Hindlimb muscle (tissue), 1 donor: ENCODE measurements at places on chromosomes 2 and 18. TPM values are rescaled to one million over a fixed set of nuclear protein-coding genes. Genes with fewer than 3 reads are reported as not detected.
A peak's percentile ranks its signal among the peaks of the same experiment; 100 is the strongest.

DNA sequence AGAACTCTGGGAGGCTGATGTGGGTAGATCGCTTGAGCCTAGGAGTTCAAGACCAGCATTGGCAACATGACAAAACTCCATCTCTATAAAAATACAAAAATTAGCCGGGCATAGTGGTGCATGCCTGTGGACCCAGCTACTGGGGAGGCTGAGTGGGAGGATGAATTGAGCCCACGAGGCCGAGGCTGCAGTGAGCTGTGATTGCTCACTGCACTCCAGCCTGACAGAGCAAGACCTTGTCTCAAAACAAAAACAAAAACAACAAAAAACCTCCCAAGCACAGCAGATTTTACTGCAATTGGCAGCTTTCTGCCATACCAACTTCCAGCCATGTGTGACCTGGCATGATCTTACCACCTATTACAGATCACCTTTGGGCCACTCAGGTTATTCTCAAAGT is 57.7 kb upstream of the LRPPRC start:
- no peak for DNase-seq

GRCh38 chr18:80088036-80088435 is 21.0 kb upstream of the ADNP2 start:
- DNase-seq: no peak

DNA sequence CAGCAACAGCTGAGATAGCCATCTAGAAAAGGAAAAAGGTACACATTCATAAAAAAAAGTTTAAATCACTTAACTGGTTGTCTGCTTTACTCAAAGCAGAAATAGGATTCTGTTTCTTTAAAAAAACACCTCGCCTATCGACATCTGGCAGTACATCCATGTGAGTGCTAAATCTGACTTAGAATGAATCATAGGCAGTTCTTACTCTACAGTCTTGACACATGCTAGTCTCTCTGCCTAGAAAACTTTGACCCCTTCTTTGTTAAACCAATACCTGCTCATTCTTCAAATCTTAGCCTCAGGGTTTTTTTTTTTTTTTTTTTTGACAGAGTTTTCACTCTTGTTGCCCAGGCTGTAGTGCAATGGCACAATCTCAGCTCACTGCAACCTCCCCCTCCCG is 37.1 kb upstream of the GPR75 start:
- no peak for DNase-seq

IL36B gene
- polyA plus RNA-seq: not detected

DNA sequence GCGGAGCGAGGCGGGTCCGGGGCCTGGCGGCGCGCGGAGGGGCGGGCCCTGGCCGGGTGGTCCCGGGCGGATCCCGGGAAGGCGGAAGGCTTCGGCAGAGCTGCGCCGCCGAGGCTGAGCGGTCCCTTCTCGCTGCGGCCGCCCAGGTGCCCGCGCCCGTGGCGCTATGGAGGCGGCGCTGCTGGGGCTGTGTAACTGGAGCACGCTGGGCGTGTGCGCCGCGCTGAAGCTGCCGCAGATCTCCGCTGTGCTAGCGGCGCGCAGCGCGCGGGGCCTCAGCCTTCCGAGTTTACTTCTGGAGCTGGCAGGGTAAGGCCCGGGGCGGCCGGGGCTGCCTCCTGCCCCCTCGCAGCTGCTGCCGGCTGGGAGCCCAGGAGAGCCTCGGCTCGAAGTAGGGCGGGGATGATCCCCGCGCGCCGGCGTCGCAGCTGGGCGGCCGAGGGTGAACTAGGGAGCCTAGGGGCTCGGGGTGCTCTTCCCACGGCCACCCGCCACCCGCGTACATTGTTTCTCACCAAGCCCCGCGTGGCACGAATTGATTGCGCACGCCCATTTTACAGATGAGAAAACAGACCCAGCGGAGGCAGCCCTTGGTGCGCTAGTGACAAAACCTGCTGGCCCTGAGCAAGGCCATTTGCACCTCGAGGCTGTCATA is at the start of gene SLC66A3:
TSS of gene SLC66A3 (plus strand) at position 87 of the 655 bp plus-strand sequence. CDS start at position 167, 80 bp downstream.
- peak; percentile 90 for DNase-seq

MZT2A gene
- polyA plus RNA-seq: 55.5 TPM

C2orf80 gene
- not detected for polyA plus RNA-seq

GRCh38 chr18:58723810-58724602 is 52.7 kb downstream of the MALT1 start:
- DNase-seq: no peak

- no peak for DNase-seq
Observed at GRCh38 chr2:101832114-101832513, 134.6 kb downstream of the MAP4K4 start.

DNA sequence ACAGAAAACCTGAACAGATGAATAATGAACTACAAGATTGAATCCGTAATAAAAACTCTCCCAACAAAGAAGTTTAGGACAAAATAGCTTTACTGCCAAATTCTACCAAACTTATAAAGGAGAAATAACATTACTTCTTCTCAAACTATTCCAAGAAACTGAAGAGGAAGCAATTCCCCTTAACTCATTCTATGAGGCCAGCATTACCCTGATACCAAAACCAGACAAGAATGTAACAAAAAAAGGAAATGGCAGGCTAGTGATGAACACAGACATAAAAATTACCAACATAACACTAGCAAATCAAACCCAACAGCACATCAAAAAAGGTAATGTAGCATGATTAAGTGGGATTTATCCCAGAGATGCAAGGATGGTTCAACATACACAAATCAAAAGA is 213.7 kb upstream of the FOSL2 start:
- no peak for DNase-seq

- no peak for DNase-seq
Observed at GRCh38 chr2:67502346-67503065, 105.4 kb downstream of the ETAA1 start.

CTAGE1 gene
- polyA plus RNA-seq: not detected

C2orf72 gene
- 0.31 TPM for polyA plus RNA-seq

ZNF513 gene
- polyA plus RNA-seq: 15.4 TPM

DNA sequence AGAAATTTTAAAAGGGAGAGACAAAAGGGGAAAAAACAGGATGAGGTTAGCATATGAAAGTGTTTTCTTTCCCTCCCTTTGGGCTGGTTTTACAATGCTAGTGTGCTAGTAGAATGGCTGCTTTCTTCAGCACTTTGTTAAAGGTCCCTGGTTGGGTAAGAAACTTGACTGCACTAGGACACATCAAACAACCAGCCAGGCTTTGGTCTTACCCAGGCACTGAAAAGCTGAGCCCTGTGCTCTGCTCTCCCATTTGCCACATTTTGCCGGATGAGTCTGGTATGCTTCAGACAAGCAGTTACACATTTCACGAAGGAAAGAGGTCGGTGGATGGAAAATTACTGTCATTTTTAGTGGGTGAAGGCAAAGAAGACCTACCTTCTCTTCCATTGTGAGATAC is 242.0 kb downstream of the DPP10 start:
- no peak for DNase-seq

SRBD1 gene
- 10.6 TPM for polyA plus RNA-seq

DNA sequence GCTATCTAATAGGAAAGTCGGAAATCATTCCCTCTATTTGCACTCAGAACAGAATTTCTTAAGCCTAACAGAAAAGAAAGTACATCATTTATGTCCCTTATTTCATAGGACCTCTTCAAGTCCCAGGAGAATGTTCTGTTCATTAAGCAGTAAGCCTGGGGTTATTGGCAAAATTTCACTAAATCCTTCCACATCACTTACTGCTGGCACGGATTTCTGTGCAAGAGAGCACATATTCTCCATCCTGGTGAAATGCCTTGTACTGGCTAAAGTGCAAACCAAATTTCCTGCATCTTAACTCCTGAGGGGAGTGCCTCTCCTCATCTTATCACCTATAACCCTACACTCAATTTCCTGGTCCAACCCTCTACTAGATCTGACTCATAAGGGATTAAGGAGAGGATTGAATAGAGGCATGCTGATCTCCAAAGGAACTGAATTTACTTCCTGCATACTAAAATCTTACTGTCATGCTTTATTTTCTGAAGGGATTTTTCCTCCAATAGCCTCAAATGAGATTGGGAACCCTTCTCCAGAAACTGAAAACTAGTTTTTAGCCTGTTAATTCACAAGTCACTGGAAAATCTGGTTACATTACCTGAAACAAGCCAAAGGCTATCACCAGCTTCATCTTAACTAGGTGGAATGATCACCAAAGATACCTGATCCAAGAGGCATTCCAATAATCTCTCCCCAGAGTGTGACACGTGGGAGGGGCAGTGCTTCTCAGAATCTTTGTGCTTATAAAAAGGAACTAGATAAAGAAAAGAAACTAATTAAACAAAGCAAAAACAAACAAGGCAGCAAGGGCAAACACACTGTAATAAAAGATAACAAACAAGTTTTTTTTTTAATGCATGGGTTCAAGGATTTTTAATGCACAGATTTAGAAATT is 311.1 kb downstream of the NR4A2 start:
- no peak for DNase-seq

NOSTRIN gene
- 9.6 TPM for polyA plus RNA-seq

DNA sequence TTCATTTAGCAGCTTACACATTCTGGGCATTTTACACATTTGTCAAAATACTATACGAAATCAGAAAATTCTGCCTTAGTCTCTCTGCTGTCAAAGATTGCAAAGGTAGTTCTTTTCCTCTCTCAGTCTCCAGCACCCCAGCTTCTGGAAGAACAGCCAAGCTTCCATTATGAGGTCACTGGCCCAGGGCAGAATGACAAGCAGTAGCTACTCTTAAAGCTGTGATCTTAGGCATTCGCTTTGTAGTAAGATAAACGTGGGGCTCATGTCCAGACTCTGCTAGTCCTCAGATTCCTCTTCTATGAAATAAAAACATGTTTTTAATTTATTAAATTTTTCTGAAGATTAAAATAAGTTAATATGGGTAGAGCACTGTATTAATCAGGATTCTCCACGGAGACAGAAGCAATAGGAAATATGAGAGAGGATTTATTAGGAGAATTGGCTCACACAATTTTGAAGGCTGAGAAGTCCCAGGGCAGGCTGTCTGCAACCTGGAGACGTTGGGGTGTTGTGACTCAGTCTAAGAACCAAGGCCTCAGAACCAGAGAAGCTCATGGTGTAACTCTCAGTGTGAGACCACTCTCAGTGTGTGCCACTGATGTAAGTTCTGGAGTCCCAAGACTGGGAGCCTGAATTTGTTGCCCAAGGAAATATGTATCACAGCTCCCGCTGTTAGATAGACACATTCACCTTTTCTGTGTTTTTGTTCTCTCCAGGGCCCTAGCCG is 201.2 kb downstream of the CMPK2 start:
- DNase-seq: no peak

DNA sequence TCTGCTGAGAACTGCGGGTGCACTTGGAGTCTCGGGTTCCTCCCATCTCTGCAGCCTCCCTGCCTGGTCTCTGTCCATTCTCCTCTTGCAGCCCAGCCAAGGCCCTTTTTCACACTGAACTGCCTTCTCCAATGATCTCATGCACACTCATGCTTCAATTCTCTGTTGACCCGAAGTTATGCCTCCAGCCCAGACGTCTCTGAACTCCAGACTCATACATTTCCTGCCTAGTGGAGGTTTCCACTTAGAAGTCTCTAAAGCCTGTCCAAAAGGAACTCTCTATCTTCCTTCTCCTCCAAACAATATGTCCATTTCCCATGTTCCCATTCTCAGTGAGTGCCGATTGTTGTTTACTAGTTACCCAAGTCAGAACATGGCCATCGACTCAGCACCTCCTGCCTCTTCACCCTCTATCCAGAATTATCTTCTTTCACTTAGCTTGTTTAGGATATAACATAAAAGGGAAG is 155.2 kb downstream of the IRS1 start:
- peak; percentile 69 for DNase-seq

MAL gene
- 5.2 TPM for polyA plus RNA-seq

- DNase-seq: no peak
Observed at GRCh38 chr2:45274250-45274926, 265.1 kb upstream of the SIX2 start.

DNA sequence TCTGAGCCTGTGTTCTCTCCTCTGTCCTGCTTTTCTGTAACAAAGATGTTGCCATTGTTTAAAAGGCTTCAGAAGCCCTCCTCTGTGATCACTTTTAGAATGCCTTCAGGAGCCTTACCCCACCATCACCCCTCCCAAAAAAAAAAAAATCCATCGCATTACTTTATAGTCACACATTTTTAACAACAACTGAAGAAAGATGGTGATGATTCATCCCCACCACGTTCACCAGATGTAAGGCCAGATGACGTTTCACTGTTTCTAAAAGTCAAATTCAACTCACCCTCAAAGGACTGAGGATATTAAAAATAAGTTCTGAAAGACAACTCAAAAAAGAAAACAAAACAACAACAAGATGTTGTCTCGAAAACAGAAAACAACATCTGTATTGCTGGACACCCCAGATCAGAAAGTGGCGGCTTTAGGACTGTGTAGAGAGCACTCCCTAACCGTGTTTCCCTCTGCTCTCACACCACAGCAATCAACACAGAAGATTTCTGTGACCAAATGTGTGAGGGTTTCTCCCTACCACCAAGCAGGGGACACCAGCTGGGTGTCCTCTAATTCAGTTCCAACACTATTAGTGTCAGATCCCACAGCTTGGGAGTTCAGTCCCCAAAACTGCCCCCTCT is 61.9 kb upstream of the CREB1 start:
- no peak for DNase-seq

- no peak for DNase-seq
Observed at GRCh38 chr2:74242354-74243071, 44.1 kb downstream of the MTHFD2 start.

GRCh38 chr2:51093016-51093415 is 61.1 kb upstream of the NRXN1 start:
- DNase-seq: no peak

GRCh38 chr2:148853458-148853857 is 21.6 kb upstream of the KIF5C start:
- DNase-seq: no peak

FNDC4 gene
- 8.2 TPM for polyA plus RNA-seq

DLX2 gene
- polyA plus RNA-seq: not detected

IL1F10 gene
- not detected for polyA plus RNA-seq

CDH7 gene
- 0.49 TPM for polyA plus RNA-seq

- no peak for DNase-seq
Observed at GRCh38 chr18:4351005-4351404, 104.1 kb downstream of the DLGAP1 start.

GRCh38 chr2:97961534-97961933 is 34.2 kb downstream of the TMEM131 start:
- DNase-seq: no peak

IL1B gene
- polyA plus RNA-seq: 0.76 TPM

DNA sequence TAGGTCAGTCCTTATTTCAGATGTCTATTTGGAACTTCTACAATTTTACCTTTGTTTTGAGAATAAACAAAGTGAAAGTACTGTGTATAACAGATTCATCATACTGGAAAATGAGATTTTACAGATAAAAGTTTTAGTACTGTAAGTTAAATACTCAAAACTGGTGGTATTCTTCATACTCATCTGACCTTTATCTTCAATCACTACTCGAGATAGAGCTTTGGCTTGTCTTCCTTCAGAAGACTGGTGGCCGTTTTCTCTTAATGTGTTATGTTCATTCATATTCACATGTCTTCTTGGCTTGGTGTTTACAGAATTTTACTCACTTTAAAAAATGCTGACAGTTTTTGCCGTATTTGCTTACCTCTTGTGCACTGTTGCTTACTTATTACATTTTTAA is 2.1 kb downstream of the SPOPL start:
- DNase-seq: no peak

DSG3 gene
- polyA plus RNA-seq: 0.12 TPM

- DNase-seq: no peak
Observed at GRCh38 chr18:63241317-63241712, 78.3 kb downstream of the BCL2 start.

SMAD4 gene
- polyA plus RNA-seq: 86.1 TPM

SLC4A3 gene
- 12.8 TPM for polyA plus RNA-seq

ITGB6 gene
- polyA plus RNA-seq: 52.2 TPM
